Activated CD8-positive, alpha-beta memory T cell treated with anti-CD3 and anti-CD28 coated beads, Interleukin-2, amount 50 U/mL, for 4 hours (primary cell): ENCODE measurements at places on chromosomes 7 and 10.
A peak's percentile ranks its signal among the peaks of the same experiment; 100 is the strongest.

DNA sequence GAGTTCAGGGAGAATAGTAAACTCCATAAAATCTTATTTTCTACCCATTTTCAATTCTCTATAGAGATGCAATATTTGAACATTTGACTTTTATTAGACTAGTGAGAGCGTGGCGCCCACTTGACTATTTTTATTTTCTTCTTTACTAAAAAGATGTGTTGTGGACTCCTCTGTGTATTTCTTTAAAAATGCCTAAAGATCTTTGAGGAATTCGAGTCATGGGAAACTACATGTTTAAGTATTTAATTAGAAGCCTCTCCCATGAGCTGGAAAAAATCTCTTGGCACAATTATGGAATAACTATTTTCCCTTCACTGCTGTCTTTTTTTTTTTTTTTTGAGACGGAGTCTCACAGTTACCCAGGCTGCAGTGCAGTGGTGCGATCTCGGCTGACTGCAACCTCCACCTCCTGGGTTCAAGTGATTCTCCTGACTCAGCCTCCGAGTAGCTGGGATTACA is 124.2 kb downstream of the ARHGAP12 start:
- no peak for DNase-seq

DNA sequence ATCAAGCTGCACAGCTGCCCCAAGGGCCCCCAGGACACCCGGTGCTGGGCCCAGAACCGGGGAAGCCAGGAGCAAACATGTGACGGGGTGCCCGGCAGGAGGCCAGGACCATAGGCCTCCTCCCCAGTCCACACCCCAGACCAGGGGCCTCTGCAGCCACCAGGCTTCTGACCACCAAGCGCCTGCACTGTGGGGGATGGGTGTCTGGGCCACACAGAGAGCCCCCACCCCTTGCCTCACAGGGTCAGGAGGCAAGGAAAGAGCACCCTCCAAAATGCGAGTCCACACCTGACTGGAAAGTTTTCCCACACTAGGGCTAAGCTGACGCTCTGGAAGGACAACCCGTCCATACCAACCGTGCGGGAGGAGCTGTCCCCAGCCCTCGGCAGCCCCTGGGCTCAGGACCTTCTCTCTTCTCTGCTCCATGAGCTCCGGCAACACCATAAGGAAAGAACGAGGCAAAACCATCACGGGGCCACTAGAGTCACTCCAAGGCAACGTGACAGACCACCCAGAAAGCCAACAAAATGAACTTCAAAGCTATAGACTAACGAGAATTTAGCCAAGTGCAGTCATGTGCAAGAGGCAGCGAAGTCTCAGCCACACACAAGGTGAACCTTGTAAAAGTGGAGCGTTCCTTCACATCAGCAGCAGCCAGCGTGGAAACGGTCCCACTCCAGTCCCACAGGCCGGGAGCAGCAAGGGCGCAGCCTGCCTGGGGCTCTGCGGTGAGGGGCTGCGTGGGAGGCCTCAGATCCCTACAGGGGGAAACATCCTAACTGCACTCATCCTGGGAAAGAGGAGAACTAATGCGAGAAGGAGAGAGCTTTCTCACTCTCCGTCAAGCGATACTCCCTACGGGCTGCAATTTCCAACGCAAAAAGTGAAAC is 5.1 kb downstream of the STK32C start:
- DNase-seq, result no peak

- DNase-seq, result no peak
Measured at GRCh38 chr7:130904792-130905191, 170.8 kb upstream of the KLF14 start.

GRCh38 chr10:15305634-15306033 is 65.5 kb downstream of the FAM171A1 start:
- no peak for DNase-seq

DNA sequence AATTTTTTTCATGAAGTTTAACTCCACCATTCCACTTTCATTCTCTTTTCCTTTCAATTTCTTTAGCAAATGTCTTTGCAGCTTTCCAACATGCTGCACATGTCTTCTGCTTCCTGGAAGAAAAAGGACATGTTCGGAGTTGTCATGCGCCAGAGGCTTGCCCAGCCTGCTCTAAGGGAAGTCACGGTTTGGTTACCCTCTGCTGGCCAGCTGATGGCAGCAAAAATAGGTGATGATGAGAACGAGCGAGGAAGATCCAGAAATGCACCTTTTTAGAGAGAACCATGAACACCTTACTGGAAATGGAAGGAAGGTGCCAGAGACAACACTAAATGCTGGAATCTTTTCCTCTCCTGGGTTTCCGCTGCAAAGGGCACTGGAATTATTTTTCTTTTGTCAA is 4.9 kb upstream of the ZSCAN21 start:
- DNase-seq, result no peak

DNA sequence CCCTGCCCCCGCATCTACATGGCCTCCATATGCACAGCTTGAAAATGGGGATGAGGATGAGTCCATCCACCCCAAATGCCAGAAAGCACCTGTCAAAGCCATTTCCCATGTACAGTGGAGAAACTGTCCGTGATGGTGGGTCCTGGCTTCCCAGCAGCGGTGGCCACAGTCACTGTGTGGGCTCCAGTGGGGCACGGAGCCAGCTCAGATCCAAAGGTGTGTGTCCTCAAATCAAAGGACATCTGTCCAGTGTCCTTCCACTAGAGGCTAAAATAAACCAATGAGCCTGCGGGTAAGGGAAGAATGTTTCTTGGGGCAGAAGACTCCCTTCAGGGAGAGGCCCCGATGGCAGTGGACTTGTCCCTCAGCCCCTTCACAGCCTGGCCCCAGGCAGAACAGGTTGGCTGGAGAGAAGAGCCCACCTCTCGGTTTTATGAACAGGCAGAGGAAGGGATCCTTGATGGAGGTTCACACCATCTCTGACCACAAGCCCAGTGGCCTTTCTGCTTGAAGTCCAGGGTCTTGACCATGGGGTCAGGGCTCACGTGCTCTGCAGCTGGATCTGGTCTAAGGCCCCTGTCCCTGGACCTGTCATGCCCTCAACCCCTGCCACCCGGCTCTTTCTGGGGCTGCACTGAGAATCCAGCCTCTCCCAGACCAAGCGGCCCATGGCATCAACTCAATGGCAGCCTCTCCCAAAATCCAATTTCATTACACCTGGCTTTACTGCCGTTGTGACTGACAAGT is 106.9 kb downstream of the TCERG1L start:
- DNase-seq, result no peak

GRCh38 chr7:100655908-100656674 is at the start of gene ACTL6B:
Gene ACTL6B (minus strand): TSS chr7:100656448. CDS start chr7:100656354, 94 bp downstream.
- peak; percentile 41 for DNase-seq

DNA sequence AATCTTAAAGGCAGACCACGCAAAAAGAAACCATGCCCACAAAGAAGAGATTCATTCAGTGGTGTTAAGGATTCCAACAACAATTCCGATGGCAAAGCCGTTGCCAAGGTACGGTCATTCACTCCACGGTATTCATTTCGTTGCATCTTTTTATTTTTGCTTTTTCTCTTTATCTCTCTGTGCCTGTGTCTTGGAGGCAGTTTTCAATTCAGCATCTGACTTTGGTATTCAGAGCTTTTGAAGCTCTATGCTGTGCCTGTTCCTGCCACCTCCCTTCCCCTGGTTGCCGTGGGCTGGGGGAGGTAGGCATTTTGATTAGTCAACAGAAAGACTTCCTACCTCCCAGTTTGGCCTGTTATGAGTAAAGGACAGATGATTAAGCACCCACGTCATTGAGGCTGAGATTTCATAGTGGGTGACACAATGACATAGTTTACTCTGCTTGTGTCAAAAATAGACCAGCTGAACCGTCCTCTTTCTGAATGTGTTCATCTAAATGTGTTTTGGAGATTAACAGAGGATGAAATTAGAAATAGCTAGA is 149.5 kb downstream of the ARID5B start:
- peak; percentile 68 for DNase-seq
